ENCODE measurements at places on chromosomes 7 and 10.

DNA sequence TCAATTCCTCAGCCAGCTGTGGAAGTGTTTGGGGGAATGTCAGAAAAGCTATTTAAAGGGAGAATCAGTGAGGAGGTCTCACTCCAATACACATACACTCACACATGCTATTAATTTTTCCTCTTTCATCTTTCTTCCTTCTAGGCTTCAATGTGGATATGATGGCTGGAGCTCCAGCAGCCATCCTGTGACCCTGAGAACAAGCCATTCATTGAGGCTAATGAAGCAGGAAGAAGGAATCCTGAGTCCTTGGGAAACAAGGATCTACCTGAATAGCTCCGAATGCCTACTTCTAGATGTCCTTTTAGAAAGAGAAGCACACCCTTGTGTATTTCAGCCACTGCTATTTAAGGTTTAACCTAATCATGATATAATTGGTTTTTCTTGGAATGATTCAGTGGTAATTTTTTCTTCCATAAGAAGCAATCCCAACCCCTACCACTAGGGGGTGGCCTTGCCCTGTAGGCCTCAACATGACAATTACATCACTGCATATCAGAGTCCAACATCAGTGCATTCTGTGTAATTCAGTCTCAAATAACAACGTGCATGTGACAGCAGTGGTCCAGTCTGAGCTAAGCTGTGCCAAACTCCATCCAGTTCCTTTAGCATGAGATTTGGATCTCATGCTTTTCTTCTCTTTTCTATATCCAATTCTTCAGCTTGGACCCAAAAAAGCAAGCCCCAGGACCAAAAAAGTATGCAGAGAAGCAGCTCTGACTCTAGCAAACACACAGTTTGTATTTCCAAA lies 85.3 kb upstream of the ANKRD1 start:
- DNase-seq, result peak; percentile 44

- no peak for DNase-seq
Measured at GRCh38 chr10:19832699-19833098, 16.5 kb downstream of the PLXDC2 start.

GRCh38 chr10:716821-717220 lies 27.4 kb upstream of the DIP2C start:
- no peak for DNase-seq

GRCh38 chr7:86932038-86932512 lies 127.4 kb downstream of the ELAPOR2 start:
- no peak for DNase-seq

DNA sequence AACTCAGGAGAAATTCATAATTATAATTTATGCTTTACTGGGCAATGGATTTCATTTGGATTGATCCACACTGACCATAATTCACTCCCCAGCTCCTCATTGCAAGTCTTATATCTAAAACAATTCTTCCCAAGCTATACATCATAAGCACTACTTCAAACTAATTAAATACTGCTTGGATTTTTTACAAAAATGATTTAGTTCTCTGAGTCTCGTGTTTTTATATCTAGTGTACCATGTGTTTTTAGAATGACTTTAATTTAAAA lies 443.8 kb downstream of the GPAM start:
- no peak for DNase-seq
